ENCODE measurements at places on chromosomes 4 and X.

- no peak for DNase-seq
Observed at GRCh38 chr4:173261052-173261451, 73.1 kb downstream of the HMGB2 start.

- DNase-seq: no peak
Observed at GRCh38 chr4:83831588-83831987, 295.7 kb downstream of the GPAT3 start.

GRCh38 chrX:113651306-113651705 lies 810.7 kb upstream of the AMOT start:
- DNase-seq: no peak

- no peak for DNase-seq
Observed at GRCh38 chr4:41514766-41515481, 23.0 kb upstream of the LIMCH1 start.

- DNase-seq: no peak
Observed at GRCh38 chrX:100299559-100299958, 110.5 kb downstream of the PCDH19 start.

GRCh38 chr4:168739886-168740285 lies 243.0 kb downstream of the PALLD start:
- DNase-seq: no peak

DNA sequence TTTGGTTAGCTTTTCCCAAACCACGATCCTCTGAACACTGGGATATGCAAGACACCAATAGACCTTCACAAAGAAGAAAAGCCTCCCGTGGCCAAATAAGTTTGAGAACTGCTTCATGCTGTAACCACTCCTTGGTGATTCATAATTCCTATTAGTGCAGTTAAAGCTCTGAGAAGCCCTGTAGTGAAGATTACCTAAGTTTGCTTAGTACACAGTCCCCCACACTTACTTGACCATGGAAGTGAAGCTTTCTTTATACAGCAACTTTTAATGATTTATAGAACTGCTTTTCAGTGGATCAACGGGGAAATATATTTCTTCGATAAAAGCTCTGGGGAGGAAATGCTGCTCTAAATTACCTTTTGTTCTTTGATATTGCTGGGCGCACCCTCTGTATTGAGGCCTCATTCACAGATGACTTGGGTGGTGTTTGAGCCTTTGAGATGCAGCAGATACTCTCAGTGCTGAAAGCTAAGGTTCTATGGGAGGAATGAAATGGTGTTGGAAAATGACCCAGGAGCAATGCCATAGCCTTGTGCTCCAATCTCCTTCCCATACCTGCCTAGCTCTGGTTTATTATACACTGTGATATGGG lies 67.4 kb downstream of the CBLL2 start:
- no peak for DNase-seq
